ENCODE measurements at places on chromosomes 4 and X. TPM values are rescaled to one million over a fixed set of nuclear protein-coding genes. Genes with fewer than 3 reads are reported as not detected.

IL1RAPL1 gene
- total RNA-seq, result not detected

DNA sequence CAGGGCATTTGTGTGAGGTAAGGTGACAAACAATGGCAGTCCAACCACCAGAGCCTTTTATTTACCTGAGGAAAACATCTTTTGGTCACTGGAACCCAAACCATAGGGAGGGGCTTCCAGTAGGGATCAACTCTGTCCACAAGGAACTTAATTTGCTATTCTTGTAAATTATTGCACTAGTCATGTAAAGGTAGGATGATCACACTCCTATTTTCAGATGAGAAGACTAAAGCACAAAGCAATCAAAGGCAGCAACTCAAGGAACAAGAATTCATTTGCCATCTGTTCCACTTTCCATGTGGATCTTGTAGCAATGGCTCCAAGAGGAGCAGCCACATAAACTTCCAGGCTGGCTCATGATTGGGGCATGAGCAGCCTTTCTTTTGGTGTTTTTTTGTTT, 35.3 kb downstream of the CD99L2 start:
- H3K36me3 ChIP-seq, result peaks cover 5% of the 10 kb centered on the region
- DNase-seq, result no peak
- H3K4me3 ChIP-seq, result no peak overlapping the region
- H3K4me1 ChIP-seq, result no peaks in the 10 kb centered on the region
- no peak overlapping the region for H3K27ac ChIP-seq
- H3K27me3 ChIP-seq, result no peaks in the 10 kb centered on the region

GRCh38 chrX:118968031-118968430, 6.4 kb upstream of the LONRF3 start:
- no peaks in the 10 kb centered on the region for H3K36me3 ChIP-seq
- no peak overlapping the region for H3K4me3 ChIP-seq
- DNase-seq, result no peak
- H3K27me3 ChIP-seq, result peaks cover 23% of the 10 kb centered on the region

GRCh38 chr4:6591781-6592180, 16.8 kb downstream of the MAN2B2 start:
- no peak overlapping the region for H3K27ac ChIP-seq
- H3K36me3 ChIP-seq, result peaks cover 11% of the 10 kb centered on the region
- no peaks in the 10 kb centered on the region for H3K4me1 ChIP-seq
- DNase-seq, result no peak

GRCh38 chr4:142406499-142406835, 439.6 kb downstream of the INPP4B start:
- peaks cover 12% of the 10 kb centered on the region for H3K36me3 ChIP-seq
- H3K27me3 ChIP-seq, result no peaks in the 10 kb centered on the region
- H3K4me1 ChIP-seq, result peaks cover 49% of the 10 kb centered on the region
- peak overlapping the region; percentile 100 for H3K27ac ChIP-seq
- DNase-seq, result no peak

- DNase-seq, result no peak
- no peaks in the 10 kb centered on the region for H3K27me3 ChIP-seq
- no peak overlapping the region for H3K27ac ChIP-seq
- H3K4me1 ChIP-seq, result peaks cover 7% of the 10 kb centered on the region
- H3K4me3 ChIP-seq, result no peak overlapping the region
- no peaks in the 10 kb centered on the region for H3K36me3 ChIP-seq
Observed at GRCh38 chr4:72110886-72111285, 79.1 kb downstream of the NPFFR2 start.
